ENCODE measurements at places on chromosomes 6 and 20.
A peak's percentile ranks its signal among the peaks of the same experiment; 100 is the strongest.

DNA sequence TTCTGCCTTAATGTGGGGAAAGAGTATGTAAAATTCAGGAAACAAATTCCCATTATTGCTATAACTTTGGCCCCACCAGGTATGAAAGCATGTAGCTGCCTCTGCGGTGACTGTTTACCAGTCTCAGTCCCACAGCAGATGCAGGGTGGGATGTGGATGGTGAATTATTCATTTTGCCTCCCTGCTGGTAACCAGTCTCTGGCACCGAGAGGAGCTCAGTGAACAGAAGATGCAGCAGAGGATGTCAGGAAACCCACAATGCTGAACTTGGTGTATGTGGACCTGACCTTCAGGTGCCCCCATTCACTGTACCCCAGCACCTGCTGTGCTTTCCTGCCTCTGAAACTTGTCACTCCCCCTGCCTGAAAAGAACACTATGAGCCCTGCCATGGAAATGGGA, 8.8 kb upstream of the METTL24 start:
- no peak for DNase-seq

- DNase-seq = no peak
Observed at GRCh38 chr6:136038531-136038930, 187.0 kb downstream of the PDE7B start.

GRCh38 chr20:1661542-1662299, 4.1 kb upstream of the SIRPG start:
- DNase-seq = no peak

DNA sequence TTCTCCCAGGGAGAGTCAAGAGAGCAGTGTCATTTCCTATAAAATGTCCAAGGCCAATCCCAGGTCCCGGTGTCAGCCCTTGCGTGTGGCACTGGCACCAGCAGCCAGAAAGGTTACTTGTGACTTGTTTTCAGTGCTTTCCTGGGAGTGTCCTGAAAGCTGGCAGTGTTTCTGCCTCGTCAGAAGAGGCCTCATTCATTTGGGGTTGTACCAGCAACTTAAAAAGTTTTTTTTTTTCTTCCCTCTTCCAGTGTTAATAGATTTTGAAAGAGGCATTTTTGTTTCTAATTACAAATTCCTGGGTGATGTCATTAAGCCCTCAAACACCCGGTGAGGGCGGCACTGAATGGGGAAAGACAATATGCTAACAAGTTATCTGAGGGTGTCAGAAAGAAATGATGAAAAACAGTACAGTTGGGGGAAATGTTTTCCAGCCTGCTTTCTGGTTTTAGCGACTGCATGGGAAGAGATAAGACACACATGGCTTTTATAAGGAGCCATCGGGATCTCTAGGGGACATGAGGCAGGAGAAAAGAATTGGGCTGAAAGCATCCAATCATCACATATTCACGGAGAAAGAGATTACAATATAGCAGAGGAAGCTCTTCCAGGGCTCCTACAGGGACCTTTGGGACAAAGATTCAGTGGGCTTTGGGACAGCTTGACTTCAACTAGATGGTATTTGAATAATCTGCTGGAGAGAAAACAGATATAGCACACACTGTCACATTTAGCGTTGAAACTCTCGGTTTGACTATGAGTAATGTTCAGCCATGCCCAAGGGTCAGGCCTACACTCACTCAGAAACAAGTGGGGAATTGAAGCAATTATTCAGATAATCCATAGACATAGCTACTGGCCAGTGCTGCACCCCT, 153.0 kb downstream of the BCAS1 start:
- DNase-seq = peak; percentile 69

DNA sequence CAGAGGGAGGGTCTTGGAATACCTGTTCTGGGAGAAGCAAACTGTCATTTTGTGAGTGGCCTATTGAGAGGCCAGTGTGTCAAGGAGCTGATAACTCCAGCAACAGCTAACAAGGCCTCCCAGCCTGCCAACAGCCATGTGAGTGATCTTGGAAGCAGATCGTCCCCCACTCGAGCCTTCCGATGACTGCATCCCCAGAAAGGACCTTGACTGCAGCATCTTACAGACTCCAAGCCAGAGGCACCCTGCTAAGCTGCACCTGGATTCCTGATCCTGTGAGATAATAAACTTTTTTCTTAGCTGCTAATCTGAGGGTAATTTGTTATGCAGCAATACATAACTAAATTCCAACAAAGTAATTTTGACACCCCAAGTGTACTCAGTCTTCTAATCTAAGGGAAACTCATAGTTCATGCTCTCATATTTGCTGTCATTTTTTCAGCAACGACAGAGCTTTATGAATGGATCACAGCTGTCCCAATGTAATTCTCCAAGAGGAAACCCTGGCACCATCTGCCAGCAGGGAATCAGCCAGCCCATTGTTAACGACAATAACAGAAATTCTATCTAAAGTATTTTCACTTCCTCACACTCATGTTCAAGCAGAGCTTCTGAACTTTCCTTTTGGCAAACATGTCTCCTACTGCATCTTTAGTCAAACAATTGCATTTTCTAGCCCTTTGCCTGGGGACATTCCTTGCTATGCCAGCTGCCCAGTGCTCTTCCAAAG, 470.2 kb upstream of the BTBD3 start:
- no peak for DNase-seq

- no peak for DNase-seq
Observed at GRCh38 chr6:134146268-134147033, 94.0 kb upstream of the SLC2A12 start.

GRCh38 chr6:3625149-3625979, 126.1 kb downstream of the PXDC1 start:
- no peak for DNase-seq
